Hypothalamus (tissue), 51 donors: ENCODE measurements at places on chromosomes 12 and 14.

DNA sequence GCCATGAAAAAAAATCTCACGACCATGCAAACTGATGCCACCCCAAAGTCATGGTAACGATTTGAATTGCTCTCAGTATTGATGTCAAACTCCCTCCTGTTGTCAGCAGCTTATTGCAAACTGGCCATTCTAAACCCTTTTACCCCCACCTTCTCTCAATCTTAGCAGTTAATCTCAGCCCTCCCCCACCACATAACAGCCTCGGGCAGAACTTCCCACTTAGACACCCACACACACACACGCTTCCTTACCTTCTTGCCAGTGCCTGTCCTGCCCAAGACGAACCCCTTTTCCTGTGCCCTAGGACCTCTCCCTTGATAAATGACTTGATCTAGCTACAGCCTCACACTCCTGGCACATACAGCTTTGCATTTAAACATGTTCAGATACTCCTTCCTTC, 56.6 kb downstream of the GPATCH2L start:
- DNase-seq = no peak

DNA sequence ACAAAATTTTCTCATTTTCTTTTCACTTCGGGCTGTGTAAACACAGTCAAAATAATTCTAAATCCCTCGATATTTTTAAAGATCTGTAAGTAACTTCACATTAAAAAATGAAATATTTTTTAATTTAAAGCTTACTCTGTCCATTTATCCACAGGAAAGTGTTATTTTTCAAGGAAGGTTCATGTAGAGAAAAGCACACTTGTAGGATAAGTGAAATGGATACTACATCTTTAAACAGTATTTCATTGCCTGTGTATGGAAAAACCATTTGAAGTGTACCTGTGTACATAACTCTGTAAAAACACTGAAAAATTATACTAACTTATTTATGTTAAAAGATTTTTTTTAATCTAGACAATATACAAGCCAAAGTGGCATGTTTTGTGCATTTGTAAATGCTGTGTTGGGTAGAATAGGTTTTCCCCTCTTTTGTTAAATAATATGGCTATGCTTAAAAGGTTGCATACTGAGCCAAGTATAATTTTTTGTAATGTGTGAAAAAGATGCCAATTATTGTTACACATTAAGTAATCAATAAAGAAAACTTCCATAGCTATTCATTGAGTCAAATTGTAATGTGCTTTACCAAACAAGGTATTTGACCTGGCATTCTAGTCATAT, 4.8 kb downstream of the CDKN1B start:
- DNase-seq = no peak

GRCh38 chr12:59808317-59808910, 212.6 kb downstream of the SLC16A7 start:
- DNase-seq = no peak

GRCh38 chr14:89143595-89143994, 273.4 kb downstream of the FOXN3 start:
- DNase-seq = no peak

DNA sequence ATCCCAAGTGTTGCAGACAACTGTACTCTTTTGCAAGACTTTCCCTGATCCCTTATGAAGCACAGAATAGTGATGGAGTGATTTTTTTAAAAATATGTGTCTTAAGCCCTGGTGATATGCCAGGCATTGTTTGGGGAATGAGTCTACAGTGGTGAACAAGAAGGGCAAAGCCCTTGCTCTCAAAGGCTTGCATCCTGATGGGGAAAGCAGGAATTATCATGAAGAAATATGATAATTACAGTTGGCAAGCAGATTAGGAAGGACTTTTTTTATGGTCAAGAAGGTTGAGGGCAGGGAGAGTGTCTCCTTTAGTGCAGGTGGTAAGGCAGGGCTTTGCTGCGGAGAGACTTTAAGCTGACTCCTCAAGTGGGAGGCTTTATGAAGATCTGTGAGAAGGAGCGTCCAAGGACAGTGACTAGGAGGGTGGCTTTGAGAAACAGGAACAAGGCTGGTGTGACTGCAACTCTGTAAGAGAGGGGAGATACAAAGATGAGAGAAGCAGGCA, 100.2 kb downstream of the SYNE2 start:
- no peak for DNase-seq

- DNase-seq = no peak
Measured at GRCh38 chr14:42683707-42684106, 1077.0 kb downstream of the LRFN5 start.

DNA sequence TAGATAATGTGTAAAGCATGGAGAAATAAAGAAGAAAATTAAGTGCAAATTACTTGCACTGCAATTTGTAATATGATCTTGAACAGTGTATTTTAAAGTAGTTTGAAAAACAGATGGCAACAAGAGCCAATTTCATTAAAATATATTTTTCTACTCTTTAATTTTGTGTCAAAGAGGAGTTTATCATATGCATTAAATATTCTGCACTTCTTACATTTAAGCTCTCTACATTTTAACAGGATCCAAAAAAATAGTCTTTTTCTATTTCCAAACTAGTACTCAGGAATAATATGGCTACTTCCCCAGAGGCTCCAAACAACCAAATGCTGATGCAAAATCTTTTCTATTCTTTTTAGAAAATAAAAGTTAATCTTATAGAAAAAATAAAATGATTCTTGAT, 1221.5 kb downstream of the FSCB start:
- no peak for DNase-seq

DNA sequence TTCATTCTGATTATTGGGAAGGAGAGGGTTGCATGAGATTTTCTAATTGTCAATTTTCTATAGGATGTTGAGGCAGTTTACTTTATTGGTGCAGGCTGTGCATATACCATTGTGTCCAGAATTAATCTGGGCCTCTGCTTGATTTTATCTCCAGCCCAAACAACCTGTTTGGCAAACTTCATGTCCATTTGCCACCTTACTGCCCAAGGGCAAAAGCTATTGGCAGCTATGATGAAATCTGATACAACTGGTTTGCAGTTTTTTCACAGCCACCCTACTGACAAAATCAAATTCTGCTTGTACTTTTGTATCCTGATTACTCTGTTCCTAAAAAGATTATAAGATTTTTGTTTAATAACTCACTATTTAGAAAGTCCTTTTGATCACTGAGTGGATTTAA, 789.2 kb upstream of the FBXO33 start:
- no peak for DNase-seq

GRCh38 chr14:81341781-81342180, 58.3 kb downstream of the STON2 start:
- no peak for DNase-seq

GRCh38 chr12:22971247-22971646, 346.3 kb downstream of the ETNK1 start:
- no peak for DNase-seq

DNA sequence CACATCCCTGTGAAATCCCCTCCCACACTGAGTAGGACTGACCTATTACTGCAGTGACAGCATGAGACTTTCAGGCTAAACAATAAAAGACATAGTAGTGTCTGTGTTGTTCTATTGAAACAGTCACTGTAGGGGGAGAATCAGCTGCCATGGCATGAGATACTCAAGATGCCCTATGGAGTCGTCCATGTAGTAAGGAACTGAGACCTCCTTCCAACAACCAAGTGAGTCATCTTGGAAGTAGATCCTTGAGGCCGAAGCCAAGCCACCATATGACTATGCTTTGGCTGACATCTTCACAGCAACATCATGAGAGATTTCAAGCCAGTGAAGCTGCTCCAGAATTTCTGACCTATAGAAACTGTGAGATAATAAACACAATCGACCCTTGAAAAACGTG, 12.1 kb upstream of the LRP6 start:
- DNase-seq = no peak

GRCh38 chr12:120159509-120160237, 34.8 kb downstream of the GCN1 start:
- DNase-seq = no peak

DNA sequence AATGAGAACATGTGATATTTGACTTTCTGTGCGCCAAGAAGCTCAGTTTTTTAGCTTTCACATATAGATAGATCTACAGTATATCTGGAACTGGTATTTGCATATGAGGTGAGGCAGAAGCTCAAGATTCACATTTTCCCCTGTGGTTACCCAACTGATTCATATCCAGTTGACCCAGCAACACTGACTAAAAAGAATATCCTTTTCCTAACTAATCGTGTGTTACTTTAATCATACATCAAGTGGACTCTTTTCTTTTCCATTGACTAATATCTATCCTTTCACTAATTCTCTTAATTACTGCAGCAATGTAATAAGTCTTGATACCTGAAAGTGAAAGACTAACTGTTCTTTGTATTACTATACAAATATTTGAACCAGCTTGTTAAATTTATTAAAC, 236.1 kb downstream of the AEBP2 start:
- DNase-seq = no peak

GRCh38 chr12:119391673-119392072, 57.1 kb downstream of the CCDC60 start:
- no peak for DNase-seq

GRCh38 chr14:21197418-21198205, 41.7 kb upstream of the OR5AU1 start:
- no peak for DNase-seq

DNA sequence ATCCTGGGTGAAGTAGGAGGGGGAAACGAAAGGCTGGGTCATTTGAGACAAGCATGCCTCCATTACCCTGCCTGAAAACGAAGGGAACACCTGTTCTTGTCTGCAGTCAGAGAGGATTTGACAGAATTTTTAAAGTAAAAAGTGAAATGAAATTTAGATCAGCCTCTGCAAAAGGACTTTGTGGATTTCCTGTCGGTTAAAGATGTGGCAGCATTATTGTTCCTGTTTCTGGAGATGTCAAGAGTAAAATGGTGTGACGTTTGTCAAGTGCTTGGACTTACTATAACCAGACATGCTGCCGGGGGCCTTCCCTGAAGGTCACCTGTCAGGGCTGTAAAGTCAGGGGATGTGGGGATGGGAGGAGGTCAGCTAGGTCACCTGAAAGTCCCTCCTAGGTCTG, 32.0 kb downstream of the NRXN3 start:
- no peak for DNase-seq

GRCh38 chr14:55603401-55603953, 23.5 kb downstream of the KTN1 start:
- no peak for DNase-seq

DNA sequence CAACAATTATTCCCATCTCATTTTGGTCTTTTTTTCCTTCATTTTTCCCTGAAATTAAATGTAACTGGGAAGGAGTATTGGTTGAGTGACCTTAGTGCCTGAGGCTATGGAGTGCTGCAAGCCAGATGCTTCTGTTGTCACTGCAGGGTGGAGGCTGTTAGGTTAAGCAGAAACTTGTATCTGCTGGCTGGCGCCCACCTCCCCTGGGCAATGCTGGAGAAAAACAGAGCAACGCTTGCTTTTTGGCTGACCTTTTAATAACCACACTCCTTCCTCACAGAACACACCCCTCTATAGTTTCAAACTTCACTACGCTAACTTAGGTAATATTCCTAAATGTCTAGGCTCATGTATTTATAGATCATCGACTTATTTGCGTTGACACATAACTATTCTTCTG, 583.5 kb upstream of the NOVA1 start:
- no peak for DNase-seq

GRCh38 chr12:132736378-132736777, 25.3 kb downstream of the ANKLE2 start:
- DNase-seq = no peak
